Activated naive CD8-positive, alpha-beta T cell treated with anti-CD3 and anti-CD28 coated beads, Interleukin-2, amount 50 U/mL, for 24 hours (primary cell): ENCODE measurements at places on chromosomes 2 and 18.

DNA sequence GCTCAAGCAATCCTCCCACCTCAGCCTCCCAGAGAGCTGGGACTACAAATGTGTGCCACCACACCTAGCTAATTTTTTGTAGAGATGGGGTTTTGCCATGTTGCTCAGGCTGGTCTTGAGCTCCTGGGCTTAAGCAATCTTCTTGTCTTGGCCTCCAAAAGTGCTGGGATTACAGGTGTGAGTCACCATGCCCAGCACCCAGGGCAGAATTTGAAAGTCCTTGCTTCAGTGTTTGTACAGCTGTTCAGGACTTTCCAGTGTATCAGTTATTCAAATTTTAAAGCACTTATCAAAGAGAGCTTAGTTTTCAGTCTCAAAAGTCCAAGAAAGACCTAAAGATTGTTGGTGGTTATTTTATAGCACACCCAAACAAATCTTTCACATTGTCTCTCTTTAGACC is 43.6 kb upstream of the VPS54 start:
- no peak for DNase-seq

GRCh38 chr2:44200759-44201158 is 32.1 kb downstream of the PPM1B start:
- no peak for DNase-seq

- DNase-seq = peak; percentile 93
Measured at GRCh38 chr2:219294356-219295351, 14.5 kb downstream of the PTPRN start.

GRCh38 chr18:37742436-37742835 is 176.8 kb upstream of the CELF4 start:
- no peak for DNase-seq

DNA sequence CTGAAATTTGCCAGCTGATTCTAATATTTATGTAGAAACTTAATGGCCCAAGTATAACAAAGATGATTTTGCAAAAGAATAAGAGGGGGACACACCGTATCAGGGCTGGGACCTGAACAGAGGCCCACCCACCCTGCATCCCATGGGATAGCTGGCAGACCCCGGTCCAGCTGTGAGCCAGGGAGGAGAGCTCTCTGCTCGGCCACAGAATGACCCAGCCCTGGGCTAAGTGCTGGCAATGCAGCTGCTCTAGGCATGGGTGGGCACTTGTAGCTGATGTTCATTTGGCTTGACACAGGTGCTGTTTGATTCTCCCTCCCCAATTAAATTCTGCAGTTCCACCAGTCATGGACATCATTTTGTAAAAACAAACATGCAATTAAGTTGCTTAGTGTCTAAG is 522.8 kb upstream of the RAB6C start:
- no peak for DNase-seq

DNA sequence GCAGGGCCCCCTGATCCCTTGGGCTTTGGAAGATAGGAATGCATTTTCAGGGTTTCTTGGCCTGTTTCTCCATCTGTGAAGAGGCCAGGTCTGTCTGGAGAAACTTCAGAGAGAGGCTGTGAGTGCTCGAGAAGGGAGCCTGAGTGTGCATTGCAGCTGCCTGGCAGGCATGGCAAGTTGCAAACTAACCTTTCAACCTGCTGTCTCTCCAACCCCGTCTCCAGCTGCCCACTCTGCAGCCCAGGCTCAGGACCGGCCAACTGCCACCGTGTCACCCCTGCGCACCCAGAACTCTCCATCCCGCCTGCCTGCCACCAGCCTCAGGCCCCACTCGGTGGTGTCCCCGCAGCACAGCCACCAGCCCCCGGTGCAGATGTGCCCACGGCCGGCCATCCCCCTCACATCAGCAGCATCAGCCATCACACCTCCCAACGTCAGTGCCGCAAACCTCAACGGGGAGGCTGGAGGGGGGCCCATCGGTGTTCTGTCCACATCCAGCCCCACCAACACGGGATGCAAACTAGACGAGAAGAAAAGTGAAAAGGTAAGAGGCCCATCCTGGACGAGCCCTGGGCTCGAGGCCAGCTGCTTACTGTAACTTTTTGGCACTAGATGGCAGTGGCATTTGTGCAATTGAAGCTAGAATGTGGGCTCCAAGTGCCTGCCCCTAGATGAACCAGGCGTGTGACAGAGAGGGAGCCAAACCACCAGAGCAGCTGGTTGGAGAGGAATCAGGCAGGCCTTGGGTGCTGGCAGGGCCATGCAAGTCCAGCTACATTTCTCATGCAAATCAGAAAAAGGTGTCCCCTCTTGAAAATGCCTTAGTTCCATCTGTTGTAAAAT is 164.6 kb downstream of the SEPTIN10 start:
- no peak for DNase-seq

- no peak for DNase-seq
Measured at GRCh38 chr2:65182570-65182969, 45.1 kb upstream of the ACTR2 start.
